ENCODE measurements at places on chromosomes 3 and 15. TPM values are rescaled to one million over a fixed set of nuclear protein-coding genes. Genes with fewer than 3 reads are reported as not detected.
A peak's percentile ranks its signal among the peaks of the same experiment; 100 is the strongest.

DNA sequence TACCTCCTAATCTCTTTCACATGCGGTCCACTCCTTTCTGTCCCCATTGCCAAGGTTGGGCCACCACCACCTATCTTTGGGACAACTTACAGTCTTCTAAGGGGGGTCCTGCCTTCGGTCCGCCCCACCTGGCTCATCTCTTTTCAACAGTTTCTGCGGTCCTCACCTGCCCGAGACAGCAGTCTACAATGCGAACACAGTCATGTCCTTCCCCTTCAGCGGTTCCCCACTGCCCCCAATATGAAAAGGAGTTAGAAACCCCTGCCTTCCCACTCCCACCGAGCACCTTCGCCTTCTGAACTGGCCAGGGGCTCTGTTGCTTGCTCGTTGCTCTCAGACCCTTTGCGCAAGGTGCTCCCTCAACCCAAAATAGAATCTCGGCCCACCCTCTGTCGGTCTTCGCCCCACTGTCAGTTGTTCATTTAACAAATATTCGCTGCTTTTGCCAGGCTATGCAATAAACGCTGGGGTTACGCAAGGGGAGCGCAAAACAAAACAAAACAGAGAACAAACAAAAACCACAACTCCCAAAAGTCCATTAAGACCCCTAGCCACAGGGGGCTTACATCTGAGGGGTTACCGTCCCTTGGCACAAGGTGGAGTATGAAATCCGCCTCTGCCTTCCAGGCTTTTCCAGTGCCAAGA, 611 bp upstream of the FANCI start:
- peak; percentile 22 for DNase-seq

GRCh38 chr3:190229632-190230424, 92.4 kb downstream of the CLDN1 start:
- no peak for DNase-seq

DNA sequence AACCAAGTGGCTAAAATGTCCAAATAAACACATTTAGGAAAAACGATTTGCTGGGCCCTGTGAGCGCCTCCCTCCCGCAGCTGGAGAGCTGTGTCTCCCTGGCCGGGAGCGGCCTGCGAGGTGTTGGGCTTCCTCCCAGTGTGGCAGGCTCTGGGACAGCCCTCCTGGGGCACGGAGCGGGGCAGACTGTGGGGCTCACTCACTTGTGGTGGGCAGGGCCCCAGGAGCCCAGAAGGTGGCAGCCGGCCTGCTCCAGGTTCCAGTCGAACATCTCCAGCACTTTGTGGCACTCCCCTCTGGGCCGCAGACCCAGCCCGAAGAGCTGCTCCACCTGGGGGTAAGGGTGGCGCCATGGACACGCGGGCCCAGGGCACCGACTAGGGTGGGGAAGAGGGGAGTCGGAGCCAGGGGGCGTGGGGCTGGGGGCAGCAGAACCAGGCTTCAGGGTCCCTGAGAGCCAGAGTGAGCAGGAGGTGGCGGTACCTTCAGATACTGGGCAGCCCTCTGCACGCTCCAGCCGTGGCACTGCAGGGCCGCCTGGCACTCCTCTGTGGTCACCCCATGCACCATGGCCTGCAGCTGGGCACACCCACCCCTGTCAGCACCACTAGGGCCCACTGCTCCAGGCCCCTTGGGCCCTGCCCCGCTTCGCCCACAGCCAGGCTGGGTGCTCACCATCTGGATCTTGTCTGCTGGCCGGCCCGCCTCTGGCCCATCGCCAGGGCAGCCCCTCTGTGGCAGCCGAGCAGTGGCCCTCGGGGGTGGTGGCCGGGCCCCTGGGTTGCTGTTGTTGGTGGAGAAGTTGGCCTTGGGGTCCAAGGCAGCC, 41.5 kb downstream of the TNK2 start:
- no peak for DNase-seq

DNA sequence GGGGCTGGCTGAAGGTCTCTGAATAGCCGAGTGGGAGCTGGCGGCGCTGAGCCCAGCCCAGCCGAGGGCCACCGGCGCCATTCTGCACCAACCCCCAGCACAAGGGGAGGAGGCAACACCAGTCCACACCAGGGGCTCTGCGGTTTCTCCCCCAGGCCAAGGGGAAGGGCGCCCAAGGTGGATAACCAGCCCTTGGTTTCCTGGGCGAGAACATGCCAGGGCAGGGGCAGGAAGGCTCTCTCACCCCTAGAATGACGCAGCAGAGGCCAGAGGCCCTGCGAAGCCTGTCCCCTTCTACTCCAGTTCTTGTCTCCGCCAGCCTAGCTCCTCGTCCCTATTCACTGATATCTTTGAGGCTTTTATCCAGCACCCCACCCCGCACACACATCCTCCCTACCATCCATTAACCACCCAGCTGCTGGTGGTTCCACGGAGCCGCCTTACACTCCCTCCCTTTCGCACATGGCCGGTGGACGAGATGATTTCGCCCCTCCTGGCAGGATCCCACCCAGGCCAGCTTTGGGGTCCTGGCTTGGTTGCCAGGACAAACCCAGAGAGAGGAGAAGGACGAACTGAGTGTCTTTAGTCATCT, 1.3 kb downstream of the RBPMS2 start:
- no peak for DNase-seq

- DNase-seq = peak; percentile 62
These were observed 301.7 kb upstream of the RORA start for GRCh38 chr15:61530769-61531168.

DNA sequence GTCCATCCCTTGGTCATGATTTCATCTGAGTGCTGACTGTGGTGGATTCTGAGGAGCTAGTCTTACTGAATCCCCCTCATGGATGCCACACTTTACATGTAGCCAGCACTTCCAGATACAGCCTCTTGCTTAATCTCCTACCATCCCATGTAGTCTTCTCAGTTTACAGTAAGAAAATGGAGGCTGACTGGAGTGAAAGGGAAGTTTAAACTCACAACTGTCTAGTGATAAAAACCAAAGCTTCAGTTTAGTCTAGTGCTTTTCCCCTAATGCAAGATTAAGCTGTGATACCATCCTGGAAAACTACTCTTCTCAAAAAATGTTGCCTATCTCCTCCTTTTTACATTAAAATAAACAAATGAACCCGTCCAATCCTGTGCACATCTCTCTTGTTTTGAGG, 146.8 kb upstream of the HES1 start:
- no peak for DNase-seq

DNA sequence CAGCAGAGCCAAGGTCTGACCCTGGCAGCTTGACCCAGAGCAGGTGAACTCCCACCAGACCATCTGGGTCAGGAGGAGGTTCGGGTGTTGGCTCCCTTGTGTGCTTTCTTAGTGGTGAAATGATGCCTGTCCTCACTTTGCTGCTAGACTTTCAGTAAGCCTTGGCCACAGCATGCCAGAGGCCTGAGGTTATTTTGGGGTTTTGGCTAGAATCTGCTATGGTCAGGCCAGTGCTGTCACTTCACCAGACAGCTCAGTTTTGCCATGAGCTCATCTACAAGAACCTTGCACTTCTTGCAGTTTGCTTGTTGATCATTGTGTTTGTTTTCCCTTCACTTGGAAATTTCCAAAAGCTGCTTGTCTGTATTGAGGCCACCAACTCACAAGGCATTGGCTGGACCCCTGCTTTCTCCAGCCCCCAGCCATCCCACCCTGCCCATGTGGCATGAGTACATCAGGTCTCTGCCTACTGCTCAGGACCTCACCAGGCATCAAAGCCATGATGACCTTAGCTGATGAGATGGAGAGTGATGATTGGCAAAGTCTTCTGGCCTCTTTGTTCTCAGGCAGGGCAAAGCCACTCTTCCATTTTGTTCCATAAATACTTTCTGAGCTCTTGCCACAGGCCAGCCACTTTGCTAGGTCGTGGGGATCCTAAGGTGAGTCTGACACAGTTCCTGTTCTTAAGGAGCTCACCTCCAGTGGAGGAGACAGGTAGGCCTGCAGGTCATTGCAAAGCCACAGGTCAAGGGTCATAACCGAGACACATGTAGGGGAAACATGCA, 122.6 kb downstream of the ARNT2 start:
- no peak for DNase-seq

DNA sequence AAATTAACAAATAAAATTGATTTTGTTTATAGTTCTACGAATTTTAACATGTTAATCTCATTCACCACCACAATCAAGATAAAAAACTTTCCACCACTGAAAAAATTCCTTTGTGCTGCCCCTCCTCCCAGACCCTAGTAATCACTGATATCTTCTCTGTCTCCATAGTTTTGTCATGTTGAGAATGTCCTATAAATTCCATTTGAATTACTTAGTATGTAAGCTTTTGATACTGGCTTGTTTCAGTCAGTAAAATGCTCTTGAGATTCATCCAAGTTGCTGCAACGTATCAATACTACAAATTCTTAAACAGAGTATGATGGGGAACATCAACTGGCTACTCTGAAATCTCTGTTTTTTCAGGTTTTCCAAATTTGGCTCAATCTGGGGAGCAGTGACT, 129.6 kb downstream of the CTNNB1 start:
- no peak for DNase-seq

DNA sequence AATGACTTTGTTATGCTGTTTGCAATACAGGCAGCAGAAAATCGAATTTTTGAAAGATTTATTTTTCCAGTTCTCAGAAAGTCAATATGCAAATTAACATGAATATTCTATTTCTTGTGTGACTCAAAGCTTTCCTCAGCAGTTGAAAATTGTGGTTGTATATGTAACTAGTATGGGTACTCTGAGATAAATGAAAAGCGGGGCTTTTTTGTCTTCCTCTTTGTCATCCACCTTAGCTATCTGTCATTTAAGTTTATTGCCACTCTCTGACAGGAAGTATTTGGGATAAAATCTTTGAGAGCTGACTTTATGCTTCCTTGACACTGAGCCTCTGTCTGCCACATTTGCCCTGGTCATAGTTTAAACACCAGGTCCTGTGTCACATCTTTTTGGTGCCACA, 91.5 kb downstream of the ATG7 start:
- no peak for DNase-seq

DNA sequence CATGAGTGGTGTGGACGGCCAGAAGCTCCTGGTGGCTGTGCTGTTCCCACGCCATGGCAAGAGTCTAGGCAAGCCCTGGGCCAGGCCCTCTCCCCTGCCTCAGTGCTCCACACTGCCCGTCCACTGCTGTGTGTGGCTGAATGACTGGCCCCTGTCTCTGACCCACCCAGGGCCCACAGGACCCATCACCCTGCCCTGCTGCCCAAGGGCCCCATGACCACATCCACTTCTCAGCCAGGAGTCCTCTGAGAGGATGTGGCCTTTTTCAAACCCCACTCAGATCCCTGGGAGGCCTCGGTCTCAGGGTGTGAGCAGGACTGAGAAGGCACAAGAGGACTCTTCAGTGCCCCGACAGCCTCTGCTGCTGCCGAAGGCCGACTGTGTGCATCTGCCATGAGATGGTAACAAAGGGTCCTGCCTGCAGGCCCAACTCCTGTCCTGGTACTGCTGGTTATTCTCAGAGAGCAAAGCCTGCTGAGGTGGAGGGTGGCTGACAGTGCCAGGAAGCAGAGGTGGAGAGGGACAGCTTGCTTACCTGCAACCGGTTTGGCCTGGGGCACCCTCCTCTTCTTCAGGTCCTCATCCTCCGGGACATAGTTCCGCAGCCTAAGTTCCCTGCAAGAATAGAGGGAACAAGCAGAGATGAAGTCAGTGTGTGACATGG, 47.5 kb downstream of the PTH1R start:
- DNase-seq = no peak

DNA sequence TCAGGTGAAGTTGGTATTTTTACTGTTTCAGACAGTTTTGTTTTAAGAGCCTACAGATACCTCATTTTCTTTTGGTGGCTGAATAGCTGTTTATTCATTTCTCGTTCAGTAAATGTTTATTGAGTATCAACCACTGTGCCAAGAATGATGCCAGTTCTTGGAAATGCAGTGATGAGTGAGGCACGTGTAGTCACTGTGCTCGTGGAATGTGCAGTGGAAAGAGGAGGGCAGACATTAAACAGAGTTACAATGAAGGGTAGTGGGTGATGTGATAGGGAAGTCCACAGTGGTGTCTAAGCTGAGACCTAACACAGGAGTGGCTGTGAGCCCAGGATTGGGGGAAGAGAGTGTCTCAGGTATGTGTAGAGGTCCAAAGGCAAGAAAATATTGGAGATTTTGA, 73.7 kb downstream of the ARHGEF26 start:
- DNase-seq = no peak

GRCh38 chr3:149274220-149274619, 52.6 kb upstream of the CP start:
- DNase-seq = no peak

GRCh38 chr3:38154033-38154494, 11.3 kb upstream of the OXSR1 start:
- no peak for DNase-seq

DNA sequence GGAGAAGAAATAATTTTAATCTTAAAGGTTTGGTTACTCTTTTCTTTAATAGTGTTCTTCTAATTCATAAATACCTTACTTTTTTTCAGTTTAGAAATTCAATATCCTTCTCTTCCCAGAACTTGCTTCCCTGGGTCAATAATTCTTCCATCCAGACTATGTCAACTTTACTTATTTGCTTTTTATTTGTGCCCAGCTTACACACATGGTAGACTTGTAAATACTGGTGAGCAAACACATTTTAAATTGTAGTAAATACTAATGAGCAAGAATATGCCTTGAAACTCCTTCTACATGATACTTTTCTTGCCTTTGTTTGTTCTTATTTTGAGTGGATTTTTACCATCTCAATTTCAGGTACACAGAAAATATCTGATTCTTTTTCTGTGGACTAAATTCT, 33.7 kb downstream of the SST start:
- DNase-seq = no peak

GRCh38 chr15:22855791-22856190, 17.3 kb downstream of the NIPA2 start:
- DNase-seq = no peak

DNA sequence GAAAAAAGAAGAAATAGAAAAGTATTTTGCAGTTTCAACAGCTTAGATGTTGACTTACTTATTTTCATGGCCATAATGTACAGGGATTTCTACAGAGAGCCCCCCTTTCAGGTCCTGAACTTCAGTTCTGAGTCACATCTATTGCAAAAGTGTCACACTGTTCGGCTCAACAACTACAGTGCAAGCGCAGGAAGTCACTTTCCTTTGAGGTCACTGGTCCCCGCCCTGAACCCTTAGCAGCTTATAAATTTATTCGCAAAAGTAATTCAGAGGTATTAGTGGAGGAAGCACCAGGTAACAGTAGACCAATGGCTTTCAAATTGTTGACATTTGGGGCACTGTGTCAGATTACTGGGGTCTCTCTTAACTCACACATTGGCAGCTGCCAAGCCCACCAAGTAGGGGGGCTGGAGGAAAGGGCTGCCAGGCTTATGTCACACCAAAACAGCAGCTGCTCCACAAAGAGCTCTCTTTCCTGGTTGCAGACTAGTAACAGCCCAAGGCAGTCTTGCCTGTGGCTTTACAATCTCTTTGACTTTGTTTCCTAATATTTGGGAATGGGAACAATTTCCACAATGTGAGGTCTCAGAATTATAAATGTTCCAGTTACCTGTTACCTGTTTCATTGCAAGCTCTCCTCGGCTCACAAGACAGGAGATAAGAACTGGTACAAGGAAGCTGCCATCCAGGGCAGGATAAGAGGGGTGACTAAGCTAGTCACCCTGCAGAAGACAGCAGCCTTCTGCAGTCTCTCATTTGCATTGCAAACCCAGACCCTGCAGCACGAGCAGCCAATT, 130.2 kb upstream of the STRIT1 start:
- DNase-seq = no peak

Gene GOLGA8J
- total RNA-seq = not detected

Gene ACY1
- total RNA-seq = 62.8 TPM

Gene ANKRD63
- total RNA-seq = 0.74 TPM

Gene SPATA12
- total RNA-seq = 0.10 TPM

Gene CPEB1
- total RNA-seq = 9.4 TPM

Gene OR5K4
- total RNA-seq = not detected

Gene CAND2
- total RNA-seq = 16.5 TPM

Gene HTR3E
- not detected for total RNA-seq

Measured in GM23338 (cell line).